ENCODE measurements at places on chromosomes 5 and 9. TPM values are rescaled to one million over a fixed set of nuclear protein-coding genes. Genes with fewer than 3 reads are reported as not detected.

DNA sequence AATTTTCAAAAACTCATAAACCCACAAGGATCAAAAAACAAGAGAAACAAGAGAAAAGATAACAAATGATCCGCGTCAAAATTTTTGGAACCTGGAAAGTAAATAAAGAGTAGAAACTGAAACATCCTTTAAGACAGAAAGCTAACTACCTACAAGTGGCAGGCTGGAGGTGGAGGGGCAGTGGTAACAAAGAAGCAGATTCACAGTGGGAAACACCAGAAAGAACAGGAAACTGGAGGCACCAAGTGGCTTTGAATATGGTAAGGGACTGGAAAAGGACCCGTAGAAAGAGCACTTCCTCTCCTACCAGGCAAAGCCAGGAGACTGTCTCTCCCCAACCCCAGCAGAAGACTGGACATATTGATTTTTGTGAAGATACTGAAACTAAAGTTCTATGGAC lies 100.6 kb upstream of the TARS1 start:
- DNase-seq, result no peak

The ST8SIA4 gene
- total RNA-seq, result 8.3 TPM

The ECSCR gene
- total RNA-seq, result 21.3 TPM

The ARHGEF28 gene
- total RNA-seq, result 7.7 TPM

All from heart left ventricle (tissue), 16 donors.